CD4-positive, alpha-beta T cell treated with Interleukin-17A for 4 hours (primary cell): ENCODE measurements at places on chromosomes 5 and 9.

- no peak for DNase-seq
Measured at GRCh38 chr5:26763215-26763614, 275.2 kb downstream of the CDH9 start.

DNA sequence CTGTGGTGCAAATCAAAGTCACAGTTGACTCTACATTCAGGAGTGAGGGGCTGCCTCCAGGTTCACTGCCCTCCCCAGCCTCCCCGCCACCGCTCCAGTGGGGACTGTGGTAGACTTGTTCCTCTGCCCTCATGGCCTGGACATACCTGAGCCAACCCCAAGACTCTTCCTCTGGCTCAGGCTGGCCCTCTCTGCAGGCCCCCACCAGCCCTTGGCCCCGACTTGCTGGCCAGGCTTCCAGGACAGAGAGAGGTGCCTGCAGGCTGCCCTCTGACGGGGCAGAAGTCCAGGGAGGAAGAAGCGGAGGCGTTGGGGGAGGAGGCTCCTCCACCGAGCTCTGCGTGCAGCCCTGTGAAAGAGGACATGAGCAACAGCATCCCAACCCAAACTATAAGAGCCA, 2.8 kb upstream of the SARDH start:
- no peak for DNase-seq

GRCh38 chr9:127223266-127223665, 41.3 kb upstream of the GARNL3 start:
- DNase-seq: no peak

DNA sequence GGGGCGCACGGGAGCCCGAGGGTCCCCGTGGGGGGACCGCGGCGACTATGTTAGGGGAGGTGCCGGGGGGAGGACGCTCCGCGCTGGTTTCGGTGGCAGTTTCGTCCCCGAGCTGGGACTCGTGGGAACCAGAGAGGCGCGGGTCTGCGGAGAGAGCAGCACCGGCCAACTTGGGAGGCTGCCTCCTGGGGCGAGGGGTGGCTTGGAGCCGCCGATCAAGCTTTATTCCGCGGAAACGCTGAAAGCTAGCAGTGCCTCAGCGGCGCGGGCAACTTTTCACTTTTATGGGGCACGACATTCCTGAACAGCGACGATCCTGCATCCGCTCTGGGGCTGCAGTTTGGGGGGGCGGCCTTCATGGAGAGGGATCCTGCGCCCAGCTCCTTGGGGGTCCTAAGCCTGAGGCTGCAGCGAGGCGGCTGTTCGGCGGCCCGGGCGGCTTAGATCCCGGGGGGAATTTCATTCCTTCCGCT, 369 bp downstream of the OCLN start:
- no peak for DNase-seq

DNA sequence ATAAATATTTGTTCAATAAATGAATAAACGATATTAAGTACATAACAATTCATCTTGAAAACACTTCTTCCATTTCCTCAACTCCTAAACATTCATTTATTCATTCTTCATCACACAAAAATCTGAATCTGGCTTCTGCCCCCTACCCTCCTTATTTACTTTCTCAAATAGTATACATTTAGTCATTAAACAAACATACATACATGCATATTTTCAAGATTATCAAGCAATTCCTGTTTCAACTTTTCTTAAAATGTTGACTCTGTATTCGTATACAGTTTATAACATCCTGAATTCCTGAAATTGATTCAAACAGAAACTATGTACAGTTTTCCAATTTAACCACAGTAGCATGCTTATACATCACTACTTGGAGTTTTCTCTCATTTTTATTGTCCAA, 129.0 kb downstream of the MUSK start:
- no peak for DNase-seq

- peak; percentile 55 for DNase-seq
Measured at GRCh38 chr9:21993893-21994555, at the start of gene CDKN2A. TSS of gene CDKN2A (minus strand) at chr9:21994392.

DNA sequence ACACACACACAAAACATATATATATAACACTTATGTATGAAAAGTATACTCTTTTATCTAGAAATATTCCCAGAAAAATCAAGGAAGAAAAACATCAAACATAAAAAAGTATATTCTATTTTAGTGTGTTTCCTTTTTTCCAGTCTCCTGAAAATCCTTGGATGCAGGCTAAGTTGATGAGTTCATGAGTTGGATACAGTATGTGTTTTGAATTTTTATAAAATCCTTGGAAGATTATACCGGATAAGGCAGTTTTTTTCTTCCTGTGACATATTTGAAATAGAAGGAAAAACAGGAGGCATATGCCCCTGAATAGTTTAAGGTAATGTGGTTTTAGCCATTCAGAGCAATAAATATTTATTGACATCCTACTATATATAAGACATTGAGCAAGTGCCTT, 203.6 kb downstream of the SNX18 start:
- no peak for DNase-seq

- DNase-seq: no peak
Measured at GRCh38 chr9:130913599-130914416, 17.2 kb upstream of the QRFP start.

DNA sequence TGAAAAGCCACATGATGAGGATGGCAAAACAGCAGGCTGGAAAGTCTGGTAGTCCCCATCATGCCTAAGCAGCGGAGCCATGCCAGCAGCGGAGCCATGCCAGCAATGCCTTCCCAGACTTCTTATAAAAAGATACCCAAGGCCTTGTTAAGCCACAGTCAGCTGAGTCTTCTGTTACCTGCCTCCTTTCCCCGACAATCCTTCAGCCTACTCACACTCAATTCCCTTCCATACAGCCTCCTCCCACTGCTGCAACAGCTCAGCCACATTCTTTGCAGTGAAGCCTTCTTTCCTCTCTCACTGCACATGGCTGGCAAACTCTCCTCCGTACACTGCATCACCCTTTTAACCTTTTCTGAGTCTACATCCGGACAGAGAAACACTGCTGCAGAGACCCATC, 114.9 kb downstream of the AUH start:
- no peak for DNase-seq

- DNase-seq: peak; percentile 2
Measured at GRCh38 chr9:131258698-131259431, 17.4 kb downstream of the FAM78A start.

GRCh38 chr5:125700380-125700861, 722.8 kb upstream of the GRAMD2B start:
- no peak for DNase-seq

DNA sequence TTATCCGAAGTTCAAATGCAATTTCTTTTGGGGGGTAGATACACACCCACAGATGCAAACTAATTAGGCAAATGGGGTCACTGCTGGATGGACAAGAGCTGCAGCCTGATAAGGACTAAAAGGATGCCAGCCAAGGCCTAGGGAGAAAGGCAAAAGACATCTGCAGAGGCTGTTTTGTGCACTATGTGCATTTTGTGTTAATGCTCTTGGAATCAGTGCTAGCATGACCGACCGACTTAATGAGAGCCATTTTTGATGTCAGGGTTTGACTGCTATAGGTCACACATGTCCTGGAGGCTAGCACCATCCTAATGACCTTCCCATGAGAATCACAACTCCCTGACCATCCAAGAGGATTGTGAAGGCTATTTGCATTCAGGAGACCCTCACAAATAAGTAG, 34.6 kb downstream of the PLAC8L1 start:
- no peak for DNase-seq

DNA sequence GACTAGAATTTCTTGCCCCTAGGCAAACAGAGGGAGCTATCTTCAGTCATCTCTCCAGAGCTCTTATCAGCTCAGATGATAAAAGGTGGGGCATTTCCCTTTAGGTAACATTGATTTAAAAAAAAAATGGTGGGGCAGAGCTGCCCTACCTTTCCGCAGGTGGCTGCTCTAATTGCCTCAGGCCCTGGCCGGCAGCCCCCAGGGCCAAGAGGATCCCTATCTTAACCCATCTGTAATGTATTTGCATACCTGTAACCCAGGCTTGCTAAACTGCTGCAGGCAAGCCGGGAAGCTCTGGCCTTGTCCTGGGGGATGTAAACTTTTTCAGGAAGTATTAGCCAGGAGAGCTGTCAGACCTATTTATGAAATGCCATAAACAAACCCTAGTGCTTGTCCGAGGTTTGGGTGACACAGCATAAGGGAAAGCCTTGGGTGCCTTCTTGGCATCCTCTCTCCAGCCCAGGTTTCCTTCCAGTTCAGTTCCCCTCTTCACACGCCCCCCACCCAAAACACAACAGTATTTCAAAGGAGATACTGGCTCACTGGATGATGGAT, 20.9 kb upstream of the ZSWIM6 start:
- DNase-seq: no peak

GRCh38 chr5:5191906-5192305, 51.8 kb downstream of the ADAMTS16 start:
- DNase-seq: no peak

DNA sequence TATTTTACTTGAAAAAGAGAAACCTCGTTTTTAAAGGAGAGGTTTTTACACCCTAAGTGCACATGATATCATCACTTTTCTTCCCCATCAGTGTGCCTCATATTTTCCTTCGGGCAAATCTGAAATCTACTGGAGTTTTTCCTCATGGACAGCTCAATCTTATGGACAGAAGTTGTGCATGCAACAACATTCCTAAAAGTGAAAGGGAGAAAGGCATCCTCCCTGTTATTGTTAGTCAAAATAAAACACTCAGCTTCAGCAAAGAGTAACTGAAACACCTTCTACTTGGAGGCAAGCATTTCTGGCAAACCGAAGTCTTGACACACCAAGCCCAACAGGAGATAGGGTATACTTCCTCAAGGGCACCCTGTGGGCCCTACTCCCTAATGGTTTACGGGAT, 217.9 kb downstream of the BNC2 start:
- DNase-seq: no peak

GRCh38 chr5:167869125-167869524, 422.3 kb upstream of the WWC1 start:
- no peak for DNase-seq

- DNase-seq: no peak
Measured at GRCh38 chr5:180176191-180176590, 32.8 kb downstream of the RASGEF1C start.

DNA sequence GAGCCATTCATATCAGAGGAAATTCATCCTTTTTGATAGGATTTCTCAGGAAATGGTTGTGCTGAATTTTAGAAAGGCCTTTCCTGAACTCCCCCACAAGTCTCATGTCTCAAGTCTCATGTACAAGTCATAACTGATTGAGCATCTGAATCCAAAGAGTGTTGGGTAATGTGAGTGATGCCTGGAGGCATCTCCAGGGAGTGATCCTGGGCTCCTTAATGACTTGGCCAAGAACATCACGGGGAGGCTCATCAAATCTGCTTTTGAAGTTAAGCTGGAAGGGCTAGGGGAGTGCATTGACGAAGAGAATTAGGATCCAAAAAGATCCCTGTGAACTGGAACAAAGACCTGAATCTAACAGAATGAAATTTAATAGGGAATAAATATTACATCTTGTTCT, 79.2 kb downstream of the MAST4 start:
- DNase-seq: no peak

DNA sequence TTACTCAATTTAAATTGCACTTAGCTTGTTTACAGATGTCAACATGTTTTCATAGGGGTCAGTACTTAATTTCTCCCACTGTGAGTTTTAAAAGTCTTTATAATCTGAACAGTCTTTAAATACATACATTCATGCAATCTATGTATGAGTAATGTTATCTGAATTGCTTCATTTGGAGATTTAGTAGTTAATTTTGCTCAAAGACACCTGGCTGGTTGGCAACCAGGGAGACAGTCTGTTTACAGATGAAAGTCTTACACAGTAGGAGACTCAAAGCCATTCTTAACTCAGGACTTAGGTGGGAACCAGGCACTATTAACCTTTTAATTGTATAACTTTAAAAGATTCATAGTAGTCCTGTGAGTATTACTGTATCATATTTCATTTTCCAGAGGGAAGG, 29.3 kb downstream of the DAB2 start:
- no peak for DNase-seq

GRCh38 chr5:92401492-92401891, 1018.4 kb upstream of the ARRDC3 start:
- no peak for DNase-seq

GRCh38 chr9:70415041-70415440, 584 bp upstream of the KLF9 start:
- DNase-seq: no peak

- no peak for DNase-seq
Measured at GRCh38 chr9:123457583-123457982, 101.6 kb downstream of the CRB2 start.

DNA sequence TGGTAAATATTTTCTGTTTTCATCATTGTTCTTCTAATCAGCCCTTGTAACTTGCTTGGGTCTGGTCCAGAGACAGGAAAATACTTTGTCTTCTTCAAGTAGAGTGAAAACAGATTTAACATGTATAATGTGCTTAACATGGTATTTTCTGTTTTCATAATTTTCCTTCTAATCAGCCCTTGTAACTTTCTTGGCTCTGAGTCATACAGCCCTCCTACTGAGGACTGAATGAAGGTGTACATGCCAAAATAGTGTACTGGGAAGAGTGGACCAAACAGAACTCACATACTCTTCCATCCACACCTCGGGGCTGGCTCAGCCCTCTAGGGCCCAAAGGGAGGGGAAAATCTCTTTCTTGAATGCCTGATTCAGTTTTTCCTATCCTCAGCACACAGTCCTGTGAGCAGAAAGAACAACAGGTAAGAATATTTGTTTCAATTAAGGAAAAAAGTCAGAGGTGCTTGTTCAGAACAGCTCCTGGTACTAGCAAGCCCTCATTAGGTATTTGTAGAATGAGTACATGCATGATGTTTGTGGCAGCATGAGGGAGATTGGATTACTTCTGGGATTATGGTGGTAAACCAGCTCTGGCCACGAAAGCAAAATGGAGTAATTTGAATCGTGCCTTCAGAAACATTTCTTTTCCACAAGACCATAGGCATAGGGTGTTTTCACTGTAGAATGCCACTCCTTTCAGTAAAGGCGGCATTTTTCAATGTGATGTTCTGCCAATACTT, 24.2 kb upstream of the MACIR start:
- no peak for DNase-seq

- DNase-seq: no peak
Measured at GRCh38 chr5:107832746-107833145, 162.0 kb upstream of the EFNA5 start.

DNA sequence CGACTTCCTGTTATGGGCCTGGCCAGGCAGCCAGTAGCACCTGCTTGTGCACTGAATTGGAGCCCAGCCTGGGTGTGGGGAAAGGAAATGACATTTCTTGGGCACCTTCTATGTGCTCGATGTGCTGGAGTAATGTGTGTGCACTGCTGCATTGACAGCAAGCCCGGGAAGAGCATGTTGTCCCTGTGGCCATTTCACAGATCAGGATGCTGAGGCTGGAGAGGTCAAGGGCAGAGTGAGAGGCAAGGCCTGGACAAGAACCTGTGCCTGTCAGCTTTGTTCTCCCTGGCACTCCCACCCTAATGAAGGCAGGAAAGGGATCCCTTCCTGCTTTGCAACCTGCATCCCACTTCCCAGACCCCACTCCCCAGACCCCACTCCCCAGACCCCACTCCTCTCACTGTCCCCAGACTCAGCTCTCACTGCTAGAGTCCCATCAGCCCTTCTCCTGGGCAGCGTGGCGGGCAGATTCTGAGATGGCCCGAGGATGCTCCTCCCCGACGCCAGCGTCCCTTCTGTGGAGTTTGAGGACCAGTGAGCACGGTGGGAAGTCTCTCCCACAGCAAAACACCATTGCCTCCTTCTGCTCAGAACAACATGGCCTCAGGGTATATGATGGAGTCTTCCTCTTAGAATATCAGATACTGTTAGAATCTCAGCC, 49.6 kb downstream of the BARX1 start:
- DNase-seq: no peak
